Cardiac muscle cell (in vitro differentiated cells and primary cell): ENCODE measurements at places on chromosomes 16 and 17.

DNA sequence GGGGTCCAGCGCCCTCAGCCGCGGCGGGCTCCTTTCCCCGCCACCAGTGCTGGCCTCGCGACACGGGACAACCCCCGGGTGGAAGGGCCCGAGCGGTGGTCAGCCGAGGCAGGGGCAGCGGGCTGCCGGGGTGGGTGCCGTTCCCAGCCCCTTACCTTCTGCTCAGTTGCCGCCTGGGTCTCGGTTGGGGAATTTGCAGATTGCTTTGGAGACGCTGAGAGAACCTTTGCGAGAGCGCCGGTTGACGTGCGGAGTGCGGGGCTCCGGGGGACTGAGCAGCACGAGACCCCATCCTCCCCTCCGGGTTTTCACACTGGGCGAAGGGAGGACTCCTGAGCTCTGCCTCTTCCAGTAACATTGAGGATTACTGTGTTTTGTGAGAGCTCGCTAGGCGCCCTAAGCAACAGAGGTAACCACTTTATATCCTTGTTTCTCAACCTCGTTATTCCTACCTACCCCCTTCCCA is 381 bp downstream of the CTNS start:
- DNase-seq: no peak

DNA sequence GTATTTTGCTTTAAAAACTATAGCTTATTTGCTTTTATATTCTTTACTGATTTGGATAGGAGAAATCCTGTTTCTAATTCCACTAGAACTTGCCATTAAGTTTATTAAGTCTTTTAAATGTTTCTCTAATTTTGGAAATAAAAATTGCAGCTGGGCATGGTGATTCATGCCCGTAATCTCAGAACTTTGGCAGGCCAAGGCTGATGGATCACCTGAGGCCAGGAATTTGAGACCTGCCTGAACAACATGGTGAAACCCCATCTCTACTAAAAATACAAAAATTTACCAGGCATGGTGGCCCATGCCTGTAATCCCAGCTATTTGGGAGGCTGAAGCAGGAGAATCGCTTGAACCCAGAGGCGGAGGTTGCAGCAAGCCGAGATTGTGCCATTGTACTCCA is 30.7 kb downstream of the DNAH17 start:
- DNase-seq: no peak

GRCh38 chr16:54318941-54319340 is 32.4 kb upstream of the IRX3 start:
- no peak for DNase-seq

DNA sequence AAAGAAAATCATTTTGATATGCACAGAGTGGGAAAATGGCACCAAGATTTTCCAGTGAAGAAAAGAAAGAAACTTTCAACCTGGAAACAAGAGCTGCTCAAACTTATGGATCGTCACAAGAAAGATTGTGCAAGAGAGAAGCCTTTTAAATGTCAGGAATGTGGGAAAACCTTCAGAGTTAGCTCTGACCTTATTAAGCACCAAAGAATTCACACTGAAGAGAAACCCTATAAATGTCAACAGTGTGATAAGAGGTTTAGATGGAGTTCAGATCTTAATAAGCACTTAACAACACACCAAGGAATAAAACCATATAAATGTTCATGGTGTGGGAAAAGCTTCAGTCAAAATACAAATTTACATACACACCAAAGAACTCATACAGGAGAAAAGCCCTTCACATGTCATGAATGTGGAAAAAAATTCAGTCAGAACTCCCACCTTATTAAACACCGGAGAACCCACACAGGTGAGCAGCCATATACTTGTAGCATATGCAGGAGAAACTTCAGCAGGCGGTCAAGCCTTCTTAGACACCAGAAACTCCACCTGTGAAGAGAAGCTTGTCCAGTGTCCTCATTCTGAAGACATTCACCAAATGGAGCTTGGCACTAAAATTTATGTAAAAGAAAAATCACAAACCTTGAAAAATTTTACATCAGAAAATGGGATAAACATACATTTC is 12.2 kb downstream of the ZNF75A start:
- peak; percentile 15 for DNase-seq

- DNase-seq: no peak
Measured at GRCh38 chr16:27269300-27270150, 953 bp upstream of the NSMCE1 start.

DNA sequence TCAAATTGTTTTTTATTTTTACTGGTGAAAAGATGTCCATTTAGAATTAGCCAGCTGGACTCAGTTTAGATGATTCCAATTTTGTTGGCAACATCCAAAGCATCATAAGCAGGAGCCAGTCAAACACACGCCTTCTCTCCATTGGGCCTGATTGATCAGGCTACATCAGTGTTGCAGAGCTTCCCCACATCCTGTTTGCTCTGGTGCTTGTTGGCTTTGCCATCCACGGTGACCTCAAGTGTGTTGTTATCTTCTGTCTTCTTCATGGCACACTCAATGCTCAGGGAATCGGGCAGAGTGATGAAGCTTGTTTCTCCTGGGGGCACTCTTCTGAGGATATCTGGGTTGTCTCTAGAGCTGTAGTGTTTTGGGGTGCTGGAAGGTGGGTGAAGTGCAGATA is 6.3 kb upstream of the NETO2 start:
- DNase-seq: no peak

DNA sequence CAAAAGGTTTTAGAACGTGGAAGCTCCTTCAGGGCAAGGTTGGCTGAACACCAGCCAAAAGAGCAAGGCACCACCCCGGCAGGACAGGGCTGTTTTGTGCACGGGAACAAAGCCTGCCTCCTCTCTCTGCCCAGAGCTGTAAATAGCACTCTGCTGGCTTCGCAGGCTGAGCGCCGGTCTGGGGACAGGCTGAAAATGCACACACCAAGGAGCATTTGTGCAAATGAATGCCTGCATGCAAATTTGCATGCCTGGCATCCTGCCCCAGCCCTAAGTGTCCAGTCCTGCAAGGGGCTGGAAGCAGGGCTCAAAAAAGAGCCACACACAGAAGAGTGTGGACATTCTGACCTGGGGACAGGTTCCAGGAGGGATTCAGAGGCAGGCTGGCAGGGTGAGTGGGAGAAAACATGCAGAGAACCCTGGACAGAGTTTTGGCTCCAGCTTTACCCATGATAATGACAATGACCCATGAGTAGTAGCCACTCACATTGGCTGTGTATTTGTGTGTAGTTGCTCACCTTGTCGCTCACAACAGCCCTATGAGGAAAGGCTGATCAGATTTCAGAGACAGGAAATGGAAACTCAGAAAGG is 11.7 kb downstream of the ABAT start:
- DNase-seq: peak; percentile 63

DNA sequence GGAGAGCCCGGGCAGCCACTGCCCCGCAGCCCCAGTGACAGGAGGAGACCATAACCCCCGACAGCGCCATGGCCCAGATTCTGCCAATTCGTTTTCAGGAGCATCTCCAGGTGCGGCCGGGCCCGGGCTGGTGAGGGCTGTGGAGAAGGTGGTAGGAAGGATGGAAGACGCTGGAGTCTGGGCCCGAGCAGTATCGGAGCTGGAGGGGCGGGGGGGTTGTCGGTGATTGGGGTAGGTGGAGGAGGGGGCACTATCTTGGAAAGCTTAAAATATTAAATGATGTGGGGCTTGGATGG is 317 bp downstream of the CLTC start:
- no peak for DNase-seq

DNA sequence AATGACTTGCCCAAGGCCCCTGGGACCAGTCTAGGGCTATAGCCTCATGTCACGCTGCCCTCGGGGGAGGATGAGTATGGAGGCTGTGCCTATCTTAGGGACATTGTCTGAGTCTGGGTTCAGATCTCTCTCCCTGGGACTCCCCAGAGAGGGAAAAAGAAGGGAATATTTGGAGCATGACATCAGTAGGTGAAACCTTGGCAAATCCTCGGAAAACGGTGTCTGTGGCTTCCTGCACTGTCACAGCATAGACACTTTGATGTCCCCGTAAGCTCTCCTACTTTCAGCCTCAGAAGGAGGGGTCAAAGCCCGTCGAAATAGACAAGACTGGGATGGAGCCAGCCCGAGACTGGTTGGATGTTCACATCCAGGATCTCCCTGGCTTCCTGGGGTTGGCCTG is 11.3 kb downstream of the MEOX1 start:
- no peak for DNase-seq

DNA sequence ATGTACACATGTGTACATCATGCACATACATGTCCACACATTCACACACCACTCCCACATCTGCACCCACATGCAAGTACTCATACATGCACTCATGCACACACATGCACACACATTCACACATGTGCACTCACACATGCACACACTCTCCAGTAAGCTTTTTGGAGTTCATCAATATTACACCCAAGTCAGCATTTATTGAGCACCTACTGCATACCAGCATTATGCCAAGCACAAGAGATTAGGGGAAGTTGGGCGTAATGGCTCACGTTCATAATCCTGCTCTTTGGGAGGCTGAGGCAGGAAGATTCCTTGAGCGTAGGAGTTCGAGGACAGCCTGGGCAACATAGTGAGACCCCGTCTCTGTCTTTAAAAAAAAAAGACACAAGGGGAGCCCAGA is 87.6 kb upstream of the HSBP1 start:
- no peak for DNase-seq

GRCh38 chr16:56673921-56674320 is 4.3 kb downstream of the MT1H start:
- peak; percentile 47 for DNase-seq

DNA sequence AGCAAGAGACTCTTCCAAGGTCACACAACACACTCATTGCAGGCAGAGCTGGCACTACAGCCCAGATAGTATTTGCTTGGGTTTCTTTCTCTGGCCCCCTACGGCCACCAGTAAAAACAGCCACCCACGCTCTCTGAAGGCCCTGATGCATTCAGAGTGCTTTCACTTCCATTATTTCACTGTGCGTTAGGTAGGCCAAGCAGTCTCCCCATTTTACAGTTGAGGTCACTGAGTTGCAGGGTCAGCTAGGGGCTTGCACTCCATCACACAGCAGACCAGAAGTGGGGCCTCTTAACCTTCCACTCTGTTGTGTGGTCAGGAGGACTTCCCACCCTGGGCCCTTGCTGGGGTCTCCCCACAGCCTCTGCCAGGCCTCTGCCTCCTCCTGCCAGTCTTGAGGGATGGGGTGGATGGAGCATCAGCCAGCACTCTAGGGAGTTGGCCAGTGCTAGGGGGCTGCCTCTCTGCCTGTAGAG is 2.5 kb downstream of the TBX21 start:
- no peak for DNase-seq

- DNase-seq: no peak
Measured at GRCh38 chr17:28053044-28053670, 10.7 kb downstream of the NLK start.

DNA sequence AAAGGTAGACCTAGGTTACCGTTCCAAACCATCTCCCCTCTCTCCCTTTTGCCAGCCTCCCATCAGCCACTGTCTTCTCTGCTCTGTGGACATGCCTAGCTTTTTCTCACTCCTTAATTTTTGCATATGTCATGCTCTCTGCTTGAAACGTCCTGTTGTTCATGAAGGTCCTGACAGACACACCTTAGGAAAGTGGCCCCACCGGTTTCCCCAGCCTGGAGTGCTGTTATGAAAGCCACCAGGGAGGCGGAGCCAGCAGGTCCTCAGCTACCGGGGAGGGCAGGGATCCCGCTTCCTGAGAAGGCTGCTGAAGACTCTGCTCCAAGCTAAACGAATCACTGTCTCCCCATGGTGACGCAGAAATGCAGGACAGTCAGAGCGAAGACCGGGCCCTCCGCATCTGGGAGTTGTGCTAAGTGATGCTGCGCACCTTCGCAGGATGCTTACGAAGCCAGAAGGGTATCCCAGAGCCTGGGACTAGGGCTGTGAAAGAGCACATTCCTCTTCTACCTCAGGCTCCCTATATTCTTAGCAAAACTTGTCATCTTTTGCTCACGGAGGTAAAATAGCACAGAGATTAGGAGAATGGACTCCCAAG is 2.3 kb upstream of the SLC16A11 start:
- DNase-seq: no peak

GRCh38 chr17:33229499-33229898 is 63.6 kb downstream of the ASIC2 start:
- DNase-seq: no peak

DNA sequence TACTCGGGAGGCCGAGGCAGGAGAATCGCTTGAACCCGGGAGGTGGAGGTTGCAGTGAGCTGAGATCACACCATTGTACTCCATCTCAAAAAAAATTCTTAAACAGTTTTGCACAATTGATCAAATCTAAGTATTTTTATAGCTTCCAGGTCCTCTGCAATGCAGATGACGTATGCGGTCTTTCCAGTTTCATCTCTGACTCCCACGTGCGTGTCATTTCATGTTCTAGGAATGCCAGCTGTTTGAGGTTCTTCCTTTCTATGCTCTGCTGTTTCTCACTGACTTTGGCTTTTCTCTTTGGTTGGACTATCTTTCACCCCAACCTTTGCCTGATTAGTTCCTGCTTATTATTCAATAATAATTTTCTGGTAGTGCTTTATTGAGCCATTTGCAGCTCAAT is 16.2 kb downstream of the CHP2 start:
- no peak for DNase-seq

DNA sequence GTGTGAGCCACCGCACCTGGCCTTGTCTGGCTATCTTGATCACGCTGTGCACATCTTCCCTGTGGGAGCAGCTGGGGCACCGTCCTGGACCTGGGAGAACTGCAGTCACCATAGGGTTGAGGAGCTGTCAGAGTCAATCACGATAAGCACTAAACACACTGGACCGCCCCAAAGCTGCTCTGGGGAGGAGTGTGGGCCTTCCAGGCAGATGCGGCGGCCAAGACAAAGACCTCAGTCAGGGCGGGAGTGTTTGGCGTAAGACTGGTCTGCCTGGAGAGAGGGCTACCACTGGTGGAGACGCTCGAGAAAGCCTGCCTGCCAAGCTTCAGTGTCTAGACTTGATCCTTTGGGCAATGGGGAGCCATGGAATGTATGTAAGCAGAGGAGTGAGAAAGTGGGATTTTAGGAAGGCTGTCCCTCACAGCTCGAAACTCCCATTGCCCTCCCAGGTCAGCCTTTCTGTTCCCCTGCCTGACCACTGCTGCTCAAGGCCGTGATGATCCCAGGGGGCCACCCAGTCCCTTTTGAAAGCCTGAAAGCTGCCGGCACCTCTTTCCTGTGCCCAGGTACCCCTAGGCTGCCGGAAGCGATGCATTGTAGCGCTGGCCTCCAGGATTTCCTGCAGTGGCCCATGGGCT is 29.3 kb upstream of the CIBAR2 start:
- no peak for DNase-seq

DNA sequence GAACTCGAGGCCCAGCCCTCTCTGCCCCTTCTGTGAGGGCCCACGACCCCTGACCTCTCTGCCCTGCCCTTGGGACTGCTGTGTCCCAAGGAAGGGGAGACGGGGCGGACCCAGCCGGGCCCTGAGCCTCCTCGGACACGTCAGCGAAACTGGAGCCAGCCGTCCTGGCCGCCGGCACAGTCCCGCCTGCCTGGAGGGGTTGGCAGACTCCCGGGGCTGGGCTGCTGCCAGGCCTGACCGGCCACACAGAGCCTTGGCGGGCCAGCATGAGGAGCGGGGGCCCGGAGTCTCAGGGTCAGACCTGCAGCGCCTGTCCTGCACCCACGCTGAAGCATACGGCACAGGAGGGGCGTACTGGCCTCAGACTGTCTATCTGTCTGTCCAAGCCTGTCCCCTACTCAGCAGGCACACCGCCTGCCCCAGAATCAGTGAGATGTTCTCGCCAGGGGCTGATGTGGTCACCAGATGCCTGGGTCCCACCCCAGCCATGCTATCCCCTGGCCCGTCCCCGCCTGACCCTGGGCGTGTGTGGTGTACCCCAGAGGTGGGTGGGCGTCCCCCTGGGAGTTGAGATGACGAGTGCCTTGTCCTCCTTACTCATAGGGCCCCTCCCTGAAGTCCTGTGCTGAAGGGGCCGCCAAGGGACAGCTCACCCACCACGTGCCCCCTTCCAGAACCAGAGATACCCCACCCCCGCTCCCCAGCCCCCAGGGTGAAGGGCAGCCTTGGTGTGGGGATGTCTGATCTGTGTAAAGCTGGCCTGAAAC is 4.7 kb downstream of the VASN start:
- DNase-seq: no peak
